ENCODE measurements at places on chromosomes 5 and 9. TPM values are rescaled to one million over a fixed set of nuclear protein-coding genes. Genes with fewer than 3 reads are reported as not detected.
A peak's percentile ranks its signal among the peaks of the same experiment; 100 is the strongest.

GRCh38 chr5:88238732-88239131, 29.9 kb downstream of the TMEM161B start:
- DNase-seq: no peak

- no peak for DNase-seq
Measured at GRCh38 chr9:135908093-135908753, 877 bp upstream of the CAMSAP1 start.

- DNase-seq: no peak
Measured at GRCh38 chr9:113530942-113531341, 67.4 kb downstream of the RGS3 start.

DNA sequence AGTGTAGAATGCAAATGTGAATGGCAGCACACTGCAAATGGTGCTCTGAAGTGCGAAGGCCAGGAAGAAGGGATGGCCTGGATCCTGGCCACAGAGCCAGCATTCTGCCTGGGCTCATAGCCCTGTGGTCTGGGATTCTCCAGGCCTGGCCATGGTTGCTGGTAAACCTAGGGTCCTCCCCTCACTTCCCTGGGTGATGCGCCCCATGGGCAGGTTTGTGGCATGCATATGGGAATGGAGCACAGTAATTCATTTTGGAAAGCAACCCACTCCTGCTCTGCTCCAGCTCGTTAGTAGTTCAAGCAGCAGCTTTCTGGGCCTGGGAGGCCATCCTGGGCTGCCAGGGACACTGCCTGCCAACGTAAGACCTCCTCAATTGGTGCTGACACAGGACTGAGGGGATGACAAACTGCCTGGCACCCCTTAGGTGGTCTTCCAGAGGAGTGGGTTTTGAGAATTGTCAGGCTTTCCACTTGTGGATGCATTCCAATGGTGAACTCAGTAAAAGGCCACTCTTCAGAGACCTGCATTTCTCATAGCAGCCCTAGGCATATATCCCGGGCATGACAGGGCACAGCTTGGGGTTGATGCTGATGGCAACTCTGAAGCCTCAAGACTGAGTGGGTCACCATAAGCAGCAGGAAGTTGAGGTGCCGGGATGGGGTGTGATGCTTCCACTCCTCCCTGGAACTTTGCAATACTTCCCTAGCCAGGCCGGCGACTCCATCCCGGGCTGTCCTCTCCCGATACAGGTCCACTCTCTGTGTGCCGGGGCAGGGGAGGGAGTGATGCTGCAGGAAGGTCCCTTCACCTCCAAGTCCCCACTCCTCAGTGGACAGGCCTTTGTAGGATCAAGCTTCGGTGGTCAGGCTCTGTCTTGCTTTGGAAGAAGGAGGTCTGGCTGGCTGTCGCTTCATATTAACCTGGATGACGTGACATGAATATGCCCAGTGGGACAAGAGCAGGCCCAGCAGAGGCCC, 1.2 kb upstream of the SLC25A48 start:
- no peak for DNase-seq

DNA sequence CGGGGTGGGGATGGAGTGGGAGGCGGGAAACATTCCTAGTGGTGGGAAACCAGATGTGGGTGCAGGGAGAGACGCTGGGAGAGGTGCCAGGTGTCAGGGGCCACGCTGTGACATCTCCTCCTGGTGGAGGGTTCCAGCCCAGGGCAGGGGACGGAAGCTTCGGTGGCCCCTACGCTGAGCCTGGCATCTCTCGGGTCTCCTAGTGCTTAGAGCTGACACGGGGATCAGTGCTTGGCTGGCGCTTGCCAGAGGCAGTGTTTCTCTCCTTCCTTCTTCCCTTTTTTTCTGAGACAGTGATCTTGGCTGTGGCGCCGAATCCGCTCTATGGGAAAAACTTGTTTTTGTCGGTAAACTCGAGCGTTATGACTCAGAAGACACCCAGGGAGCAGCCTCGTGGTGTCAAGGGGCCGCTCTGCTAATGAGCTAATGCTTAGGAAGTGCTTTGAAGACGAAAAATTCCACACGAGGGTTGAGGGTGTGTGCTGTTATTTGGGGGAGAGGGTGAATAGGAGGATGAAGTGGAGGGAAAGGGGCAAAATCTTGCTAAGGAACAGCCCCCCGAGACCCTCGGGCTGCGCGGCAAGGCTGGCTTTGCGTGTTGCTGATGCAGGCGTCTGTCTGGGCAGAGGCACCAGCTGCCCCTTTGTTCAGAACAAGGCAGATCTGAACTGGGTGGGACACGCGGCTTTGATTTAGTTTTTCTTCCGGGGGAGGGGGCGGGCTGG, 20.4 kb upstream of the IER5L start:
- DNase-seq: no peak

GRCh38 chr5:163586531-163586956, 81.1 kb downstream of the MAT2B start:
- no peak for DNase-seq

DNA sequence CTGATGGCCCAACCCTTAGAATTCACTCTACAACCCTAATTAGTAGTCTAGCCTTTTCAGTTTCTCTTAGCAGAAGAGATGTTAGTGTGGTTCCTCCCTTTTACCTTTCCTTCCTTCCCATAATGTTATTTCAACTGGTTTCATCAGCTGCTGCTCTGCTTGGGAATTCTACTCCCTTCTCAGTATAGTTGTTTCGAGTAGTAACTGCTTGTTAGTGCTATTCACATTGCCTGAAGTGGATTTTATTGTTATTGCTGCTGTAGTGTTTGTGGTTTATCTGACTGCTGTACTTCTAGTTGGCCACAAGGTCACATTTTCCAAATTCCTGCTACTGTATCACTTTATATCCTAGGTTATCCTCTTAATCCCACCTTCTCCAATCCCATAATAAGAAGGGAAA, 29.7 kb downstream of the SMIM15 start:
- no peak for DNase-seq

The LCN2 gene
- total RNA-seq: not detected

The RGS7BP gene
- not detected for total RNA-seq

The CORO2A gene
- 0.92 TPM for total RNA-seq

DNA sequence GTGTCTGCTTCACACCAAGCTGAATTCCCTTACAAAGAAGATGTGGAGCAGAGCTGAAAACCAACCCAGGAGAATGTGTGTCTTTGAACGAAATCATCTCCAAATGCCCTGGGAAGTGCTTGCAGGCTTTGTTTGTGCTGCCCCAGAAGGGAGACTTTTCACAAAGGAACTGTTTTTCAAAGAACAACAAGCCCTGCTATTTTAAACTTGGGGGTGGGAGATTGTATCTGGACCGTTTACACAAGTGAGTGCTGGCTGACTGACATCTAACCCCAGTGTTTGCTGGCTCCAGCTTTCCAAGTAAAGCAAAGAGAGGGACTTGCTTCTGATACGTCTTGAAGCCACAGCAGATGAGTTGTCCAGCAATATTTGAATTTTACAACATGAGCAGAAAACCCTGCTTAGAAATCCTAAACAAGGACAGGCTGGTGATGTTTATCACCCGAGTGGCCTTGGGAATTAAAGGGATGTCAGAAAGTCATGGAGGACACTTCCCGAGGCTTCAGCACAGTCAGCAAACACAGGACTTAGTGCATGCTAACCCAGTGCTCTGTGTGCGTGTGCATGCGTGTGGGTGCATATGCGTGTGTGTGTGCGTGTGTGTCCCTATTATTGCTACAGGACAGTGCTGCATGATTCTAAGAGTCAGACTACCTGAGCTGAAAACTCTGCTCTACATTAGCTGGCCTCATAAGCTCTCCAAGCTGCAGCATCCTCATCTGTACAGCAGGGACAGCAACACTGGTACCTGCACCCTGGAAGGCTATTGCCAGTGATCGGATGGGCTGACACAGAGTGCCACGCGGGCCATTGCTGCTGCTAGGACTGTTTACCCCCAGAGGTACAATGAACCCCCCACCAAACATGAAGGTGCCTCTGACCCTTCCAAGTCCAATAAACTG, 1.4 kb downstream of the ADAMTS12 start:
- DNase-seq: no peak

DNA sequence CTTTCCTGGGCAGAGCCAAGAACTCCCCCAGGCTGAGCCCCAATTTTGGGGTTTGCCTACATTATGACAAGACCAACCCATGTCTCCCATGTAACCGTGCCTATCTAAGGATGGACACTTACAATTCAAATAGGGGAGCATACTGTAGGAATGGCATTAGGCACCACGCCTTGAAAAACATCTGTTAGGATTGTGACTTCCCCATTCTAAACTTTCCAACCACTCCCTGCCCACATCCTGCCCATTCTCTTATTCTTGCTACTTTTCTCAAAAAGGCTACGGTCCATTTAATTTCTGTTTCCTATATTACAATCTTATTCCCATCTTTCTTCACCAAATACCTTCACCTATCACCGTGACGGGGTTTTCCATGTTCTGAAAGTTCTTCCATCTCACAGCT, 99.2 kb downstream of the LPAR1 start:
- no peak for DNase-seq

DNA sequence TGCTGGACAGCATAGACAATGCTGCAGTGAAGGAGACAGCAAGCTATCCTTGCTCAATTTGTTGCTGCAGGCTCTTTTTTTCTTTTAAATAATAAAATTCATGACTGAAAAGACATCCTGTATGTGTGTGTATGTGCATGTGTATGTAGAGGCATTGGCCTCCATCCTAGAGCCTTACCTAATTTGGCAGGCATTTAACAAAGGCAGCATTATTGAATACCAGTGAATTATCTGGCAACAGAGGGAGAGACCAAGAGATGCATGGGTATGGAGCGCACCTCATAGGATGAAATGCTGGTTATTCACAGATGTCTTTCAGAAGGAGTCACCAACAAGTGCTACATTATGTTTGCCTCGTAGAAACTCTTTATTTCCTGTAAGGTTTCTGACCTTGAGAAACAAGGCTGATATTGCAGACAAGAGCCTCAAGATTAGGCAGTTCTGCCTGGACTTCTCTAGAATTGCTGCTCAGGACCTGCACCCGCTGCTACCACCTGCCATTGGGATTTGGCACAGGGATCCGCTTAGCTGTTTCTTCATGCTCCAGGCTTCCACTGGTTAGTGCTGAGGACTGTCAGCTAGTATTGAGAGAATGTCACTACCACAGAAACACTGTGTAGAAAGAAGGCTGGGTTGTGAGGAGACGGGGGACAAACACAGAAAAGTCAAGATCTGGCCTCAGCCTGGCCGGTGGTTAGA, 247.7 kb upstream of the RFX3 start:
- no peak for DNase-seq

DNA sequence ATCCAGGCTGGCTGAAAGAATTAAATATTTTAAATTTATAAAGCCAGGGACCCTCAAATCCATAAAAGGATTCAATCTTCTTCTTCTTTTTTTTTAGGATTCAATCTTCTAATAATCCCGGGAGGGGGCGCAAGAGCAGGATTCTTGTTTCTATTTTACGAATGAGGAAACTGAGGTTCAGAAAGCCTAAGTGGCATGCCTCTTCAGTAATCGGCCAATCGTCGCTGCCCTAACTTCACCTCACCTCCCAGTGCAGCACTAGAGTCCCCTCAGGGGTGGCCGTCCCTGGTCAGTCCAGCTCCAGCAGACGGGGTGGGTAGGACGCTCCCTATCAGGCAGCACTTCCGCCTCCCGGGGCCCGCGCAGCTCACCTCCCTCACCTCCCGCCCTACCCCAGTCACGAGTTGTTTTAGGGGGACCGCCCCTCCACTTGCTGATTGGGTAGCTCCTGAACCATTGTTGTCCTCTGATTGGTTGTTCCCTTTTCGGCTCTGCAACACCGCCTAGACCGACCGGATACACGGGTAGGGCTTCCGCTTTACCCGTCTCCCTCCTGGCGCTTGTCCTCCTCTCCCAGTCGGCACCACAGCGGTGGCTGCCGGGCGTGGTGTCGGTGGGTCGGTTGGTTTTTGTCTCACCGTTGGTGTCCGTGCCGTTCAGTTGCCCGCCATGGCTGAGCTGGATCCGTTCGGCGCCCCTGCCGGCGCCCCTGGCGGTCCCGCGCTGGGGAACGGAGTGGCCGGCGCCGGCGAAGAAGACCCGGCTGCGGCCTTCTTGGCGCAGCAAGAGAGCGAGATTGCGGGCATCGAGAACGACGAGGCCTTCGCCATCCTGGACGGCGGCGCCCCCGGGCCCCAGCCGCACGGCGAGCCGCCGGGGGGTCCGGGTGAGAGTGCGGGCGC, at the start of gene CLTA:
Gene CLTA (plus strand): TSS at position 534 of the 902 bp plus-strand sequence. CDS start 136 bp downstream, at position 670.
- peak; percentile 98 for DNase-seq

- DNase-seq: no peak
Measured at GRCh38 chr5:111968459-111968858, 211.5 kb upstream of the NREP start.

DNA sequence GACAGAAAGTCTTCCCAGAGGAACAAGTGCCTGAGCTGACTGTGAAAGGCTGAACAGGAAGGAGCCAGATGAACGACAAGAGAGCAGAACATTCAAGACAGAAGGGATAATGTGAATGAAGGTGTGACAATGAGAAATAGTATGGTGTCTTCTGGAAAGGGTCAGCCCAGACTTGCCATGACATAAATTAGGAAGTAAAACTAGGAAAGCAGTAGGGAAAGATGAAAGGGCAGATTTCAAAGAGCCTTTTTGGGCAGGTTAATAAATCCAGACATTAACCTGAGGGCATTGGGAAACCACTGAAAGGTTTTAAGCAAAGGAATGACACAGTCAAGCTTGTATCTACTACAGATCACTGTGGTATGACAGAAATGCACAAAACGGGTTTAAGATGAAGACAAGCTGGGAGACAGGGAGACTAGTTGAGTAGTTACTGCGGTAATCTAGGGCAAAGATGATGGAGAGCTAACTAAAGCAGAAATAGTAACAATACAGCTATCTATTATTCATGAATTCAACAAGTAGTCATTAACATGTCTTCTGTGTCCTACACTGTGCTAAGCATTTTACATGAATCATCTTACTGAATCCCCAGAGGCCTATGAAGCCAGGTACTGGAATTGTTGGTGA, 580.9 kb upstream of the WWC1 start:
- DNase-seq: no peak

DNA sequence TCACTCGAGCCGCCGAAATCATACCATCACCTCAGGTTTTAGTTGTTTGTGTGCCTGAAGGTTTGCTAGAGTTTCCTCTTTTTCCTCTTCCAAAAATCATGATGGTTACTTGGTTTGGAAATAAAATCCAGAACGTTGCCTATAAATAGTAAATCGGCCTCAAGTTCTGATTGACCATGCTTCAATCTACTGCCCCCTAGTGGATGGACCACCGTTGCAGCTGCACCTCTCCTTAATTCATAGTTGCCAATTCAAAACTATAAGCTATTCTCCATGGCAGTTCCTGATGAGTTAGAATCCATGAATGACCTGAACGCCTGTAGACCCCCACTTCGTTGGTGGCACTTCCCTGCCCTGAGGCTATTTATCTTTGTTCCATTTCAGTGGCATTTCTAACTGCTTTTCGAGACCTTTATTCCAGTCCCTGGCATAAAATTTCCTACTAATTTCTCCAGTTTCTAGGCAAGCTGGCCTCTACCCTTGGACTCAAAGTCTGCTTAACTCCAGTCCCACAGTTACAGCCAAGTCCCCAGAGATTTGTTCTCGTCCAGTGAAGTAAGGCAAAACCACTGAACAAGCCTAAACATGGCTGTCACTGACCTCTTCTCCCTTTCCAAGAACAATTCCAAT, 422.6 kb downstream of the EFNA5 start:
- peak; percentile 80 for DNase-seq

DNA sequence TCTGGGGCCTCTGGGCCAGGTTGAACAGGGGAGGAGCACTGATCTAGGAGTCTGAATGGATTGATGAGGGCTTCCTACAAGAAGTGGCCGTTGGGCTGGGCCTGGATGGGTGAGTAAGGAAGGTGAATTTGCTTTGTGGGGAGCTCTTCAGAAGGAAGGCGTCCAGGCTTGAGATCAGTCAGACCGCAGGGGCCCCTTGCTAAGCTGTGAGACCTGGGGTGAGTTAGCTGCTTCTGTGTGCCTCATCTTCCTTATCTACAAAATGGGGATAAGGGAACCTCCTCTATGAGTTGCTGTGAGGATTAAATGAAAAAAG, 1.1 kb upstream of the SYNPO start:
- no peak for DNase-seq
